ENCODE measurements at places on chromosomes 3 and 15.
A peak's percentile ranks its signal among the peaks of the same experiment; 100 is the strongest.

DNA sequence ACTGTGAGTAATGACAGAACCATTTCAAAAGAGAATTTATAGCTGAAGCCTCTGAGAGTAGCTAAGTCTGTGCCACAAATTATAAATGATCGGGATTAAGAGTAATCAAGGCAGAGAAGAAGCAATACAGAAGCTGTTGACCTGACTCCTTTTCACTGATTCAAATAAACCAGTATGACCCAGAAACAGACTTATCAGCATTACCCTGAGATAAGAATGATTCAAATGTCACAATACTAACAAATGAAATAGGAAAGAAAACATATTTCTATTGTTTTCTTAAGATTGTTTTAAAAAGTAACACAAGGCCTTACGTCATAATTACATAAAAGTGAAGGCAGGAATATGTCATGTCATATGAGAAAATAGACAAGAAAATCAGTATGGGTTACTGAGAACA lies 1534.6 kb downstream of the SI start:
- no peak for DNase-seq

DNA sequence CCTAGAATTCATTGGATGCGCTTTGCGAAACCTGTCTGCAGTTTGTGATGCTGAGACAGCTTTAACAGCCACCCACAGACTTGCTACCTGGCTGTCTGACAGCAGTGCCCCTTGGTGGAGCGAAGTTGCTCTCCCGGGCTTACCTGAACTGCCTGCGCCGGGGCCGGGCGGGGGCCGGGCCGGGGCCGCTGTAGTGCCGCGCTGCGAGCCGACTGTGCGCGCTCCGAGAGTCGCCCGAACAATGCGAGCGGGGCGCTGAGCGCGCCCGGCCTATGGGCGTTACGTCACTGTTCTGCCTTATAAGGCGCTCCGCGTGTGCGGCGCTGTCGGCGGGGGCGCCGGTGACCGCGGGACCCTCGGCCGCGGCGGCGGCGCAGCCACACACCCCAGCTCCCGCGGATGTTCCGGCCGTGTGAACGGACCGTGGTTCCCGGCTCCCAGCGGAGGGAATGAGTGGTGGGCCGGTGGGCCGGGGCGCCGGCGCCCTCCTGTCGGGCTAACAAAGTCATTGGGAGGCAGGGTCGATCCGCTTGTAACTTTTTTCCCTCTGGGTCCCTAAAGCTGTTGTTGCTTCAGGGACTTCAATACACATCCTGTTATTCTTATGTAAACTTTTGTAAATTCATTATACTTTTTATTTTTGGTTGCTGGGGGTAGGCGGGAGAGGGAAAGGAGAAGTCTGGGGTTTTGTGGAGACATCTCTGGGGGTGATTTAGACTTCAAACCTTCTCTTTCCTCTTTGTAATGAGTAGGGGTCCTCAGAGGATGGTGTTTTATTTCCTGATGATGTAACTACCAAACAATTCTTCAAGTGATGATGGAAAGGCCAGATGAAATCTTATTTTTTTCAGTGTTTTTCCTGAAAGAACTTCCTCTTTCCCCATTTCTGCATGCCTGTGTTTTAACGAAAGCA lies 58.5 kb downstream of the CMSS1 start:
- DNase-seq: no peak

- DNase-seq: no peak
Observed at GRCh38 chr15:64730151-64730550, 45.2 kb downstream of the RBPMS2 start.

- no peak for DNase-seq
Observed at GRCh38 chr15:75211436-75212199, 9.9 kb downstream of the C15orf39 start.

GRCh38 chr3:102206511-102207031 lies 228.2 kb upstream of the ZPLD1 start:
- no peak for DNase-seq

DNA sequence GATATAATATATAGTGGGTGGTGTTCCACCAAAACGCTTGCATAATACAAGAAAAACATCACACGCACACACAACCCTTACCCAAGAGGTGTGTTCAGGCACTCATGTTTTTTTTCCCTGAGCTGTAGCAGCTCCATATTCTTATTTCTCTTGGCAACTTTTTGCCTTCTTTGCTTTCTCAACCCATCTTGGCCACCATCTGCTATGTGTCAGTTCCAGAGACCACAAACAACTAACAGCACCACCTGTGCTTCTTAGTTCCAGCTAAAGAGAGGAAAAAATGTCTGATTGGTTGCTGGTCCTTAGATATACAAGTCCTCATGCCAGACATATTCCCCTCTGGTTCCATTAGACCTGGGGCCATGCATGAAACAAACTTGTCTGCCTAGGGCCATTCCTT lies 11.9 kb downstream of the ACTC1 start:
- DNase-seq: no peak

DNA sequence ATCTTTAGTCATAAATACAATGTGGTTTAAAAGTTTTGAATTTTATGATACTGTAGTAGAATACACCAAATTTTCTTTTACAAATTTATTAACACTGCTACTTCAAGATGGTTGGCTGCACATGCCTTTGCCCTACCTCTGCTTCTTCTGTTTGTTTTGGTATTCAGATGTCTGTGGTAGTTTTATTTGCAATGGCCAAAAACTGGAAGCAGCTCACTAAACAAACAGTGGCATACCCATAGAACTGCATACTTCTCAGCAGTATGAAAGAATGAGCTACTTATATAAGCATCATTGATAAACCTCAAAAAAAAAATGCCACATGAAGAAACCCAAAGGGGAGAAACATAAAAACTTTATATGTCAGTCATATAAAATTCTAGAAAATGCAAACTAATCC lies 19.5 kb downstream of the ARIH2 start:
- DNase-seq: no peak

DNA sequence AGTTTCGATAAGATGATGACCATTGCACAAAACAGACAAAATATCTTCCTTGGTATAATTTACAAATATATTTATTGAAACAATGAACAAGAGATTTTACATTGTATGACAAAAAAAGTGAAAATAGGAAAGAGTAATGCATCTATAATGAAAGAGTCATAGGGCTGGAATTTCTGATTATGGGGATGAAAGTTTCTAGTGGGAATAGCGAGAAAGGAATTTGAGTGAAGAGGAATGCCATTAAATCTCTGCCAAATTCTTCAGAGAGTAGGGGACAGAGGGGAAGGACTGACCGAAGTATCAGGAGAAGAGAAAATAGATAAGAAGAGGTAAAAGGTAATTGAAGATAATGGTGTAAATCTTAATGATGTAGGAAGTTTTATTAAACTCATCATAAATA lies 125.4 kb downstream of the VGLL3 start:
- DNase-seq: no peak

DNA sequence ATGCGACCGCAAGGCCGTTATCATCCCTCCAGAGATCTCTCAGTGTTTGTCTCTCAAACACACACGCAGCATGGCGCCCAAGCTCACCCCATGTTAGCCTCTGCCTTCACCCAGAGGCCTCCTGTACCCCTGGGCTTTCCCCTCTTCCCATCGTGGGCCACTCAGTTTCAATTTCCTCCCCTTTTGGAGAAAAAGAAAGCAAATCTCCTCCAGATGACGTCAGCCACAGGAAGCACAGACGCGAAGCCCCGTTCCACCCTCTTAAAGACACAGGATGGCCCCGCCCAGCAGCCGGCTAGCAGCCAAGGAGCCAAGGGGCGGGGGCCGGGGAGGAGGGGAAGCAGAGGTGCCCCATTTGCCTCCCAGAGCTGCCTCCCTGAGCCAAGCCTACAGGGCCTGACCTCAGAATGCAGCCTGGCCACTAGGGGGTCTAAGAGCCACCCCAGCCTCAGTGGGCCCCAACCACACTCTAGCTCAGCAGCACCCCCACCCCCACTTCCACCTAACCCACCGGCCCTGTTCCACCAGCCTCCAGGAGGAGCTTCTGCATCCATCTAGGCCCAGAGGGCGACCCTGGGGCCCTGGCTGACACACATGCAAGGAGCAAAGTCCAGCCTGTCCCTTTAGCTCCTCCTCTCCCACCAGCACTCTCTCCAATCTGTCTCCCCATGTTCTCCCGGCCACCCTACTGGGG lies 26.5 kb downstream of the ATRIP start:
- DNase-seq: peak; percentile 54

Data from SHP77 treated with DMSO at 0.1 percent for 48 hours (cell line).